ENCODE measurements at places on chromosomes 12 and 14.

GRCh38 chr14:84688297-84689025 lies 841.5 kb upstream of the FLRT2 start:
- DNase-seq, result no peak

DNA sequence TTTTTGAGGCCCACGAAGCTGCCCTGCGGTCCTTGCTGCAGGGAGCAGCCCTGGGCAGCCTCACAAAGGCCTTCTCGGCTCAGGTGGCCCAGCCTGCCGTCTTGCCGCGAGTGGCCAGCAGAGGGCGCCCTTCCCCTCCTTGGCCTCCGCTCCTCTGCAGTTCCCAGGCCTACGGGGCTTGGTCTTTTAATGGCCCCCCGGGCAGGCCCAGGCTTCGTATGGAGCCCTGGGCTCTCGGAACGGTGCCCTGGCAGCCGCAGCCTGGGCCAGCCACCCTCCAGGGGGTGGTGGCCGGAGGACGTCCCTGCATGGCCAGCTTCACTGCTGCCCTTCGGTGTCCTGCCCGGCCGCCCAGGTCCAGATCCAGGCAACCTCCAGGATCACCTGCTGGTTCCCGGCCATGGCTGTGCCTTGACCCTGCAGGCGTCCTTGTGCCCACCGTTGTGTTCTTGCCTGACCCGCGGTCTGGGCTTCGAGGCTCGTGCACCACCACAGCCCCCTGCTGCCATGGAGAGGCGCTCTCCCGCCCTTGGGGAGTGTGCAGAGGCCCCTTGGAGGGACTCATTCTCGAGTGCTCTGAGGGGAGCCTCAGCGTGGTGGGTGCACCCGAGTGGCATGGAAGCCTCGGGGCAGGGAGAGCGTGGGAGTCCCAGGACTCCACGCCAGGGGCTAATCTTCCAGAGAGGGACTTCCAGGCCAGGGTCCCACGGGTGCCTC lies 9.4 kb downstream of the ASPG start:
- DNase-seq, result peak; percentile 44

DNA sequence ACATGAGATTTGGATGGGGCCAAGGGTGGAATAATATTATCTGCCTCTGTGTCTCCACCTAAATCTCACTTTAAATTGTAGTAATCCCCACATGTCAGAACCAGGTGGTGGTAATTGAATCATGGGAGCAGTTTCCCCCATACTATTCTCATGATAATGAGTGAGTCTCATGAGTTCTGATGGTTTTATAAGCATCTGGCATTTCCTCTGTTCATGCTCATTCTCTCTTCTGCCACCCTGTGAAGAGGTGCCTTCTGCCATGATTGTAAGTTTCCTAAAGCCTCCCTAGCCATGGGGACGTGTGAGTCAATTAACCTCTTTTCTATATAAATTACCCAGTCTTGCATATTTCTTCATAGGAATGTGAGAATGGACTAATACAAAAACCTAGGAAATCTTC lies 29.9 kb downstream of the TSPAN19 start:
- no peak for DNase-seq

DNA sequence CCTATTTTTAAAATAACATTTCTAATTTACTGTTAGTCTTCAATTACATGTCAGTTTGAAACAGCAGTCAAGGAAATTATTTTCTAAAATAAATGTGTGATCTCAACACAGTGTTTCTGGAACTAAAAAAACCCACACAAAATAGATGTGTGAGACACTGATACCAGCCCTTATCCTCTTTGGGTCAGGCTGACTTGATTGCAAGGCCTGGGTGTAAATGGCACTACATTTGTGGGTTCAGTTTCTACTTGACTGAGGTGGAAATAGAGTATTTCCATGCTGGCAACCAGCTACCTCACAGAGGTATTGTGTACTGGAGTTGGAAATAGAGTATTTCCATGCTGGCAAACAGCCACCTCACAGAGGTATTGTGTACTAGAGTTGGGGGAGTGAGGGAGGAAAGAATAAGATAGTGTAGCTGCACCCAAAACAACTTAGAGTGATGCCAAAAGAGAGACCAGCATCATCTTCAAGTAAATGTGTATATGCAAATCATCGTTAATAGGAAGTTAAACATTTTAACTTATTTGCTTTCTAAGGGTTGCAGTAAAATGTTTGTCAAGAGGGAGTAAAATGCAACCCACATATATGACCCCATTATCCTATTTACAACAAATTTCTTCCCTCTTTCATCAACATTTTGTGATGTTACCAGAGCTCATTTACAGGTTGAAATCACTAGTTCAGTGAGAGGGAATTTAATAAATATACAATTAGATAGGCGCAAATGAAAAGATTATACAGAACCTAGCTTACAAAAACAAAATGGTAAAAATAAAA lies 10.7 kb upstream of the LYZ start:
- DNase-seq, result no peak

DNA sequence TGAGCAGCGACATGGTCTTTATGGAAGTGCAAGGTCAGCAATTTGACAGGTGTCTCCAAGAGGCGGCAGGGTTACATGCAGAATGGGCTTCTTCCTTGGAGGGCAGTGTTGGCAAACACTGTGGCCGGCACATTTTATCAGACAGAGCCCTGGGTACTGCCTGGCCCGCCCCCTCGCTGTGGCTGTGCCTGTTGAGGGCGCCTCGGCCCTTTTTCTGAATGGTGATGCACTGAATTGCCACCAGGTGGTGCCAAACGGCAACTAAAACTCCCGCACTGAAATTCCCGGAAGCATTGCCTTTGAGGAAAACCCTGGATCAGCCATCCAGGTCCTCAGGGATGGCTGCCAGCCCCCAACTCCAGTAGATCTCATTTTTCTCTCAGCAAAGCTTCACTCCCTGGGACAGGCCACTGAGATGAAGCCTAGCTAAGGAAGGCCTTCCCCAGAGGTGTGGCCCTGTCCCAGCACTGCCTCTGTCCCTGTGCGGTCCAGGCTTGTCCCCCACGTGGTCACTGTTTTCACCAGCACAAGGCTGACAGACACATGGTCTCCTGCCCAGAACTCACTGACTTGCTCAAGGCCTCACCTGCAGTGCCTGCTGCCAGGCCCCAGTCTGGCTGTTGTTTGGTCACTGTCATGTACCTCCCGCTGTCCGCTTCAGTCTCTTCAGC lies 73.6 kb downstream of the TESC start:
- DNase-seq, result peak; percentile 69

DNA sequence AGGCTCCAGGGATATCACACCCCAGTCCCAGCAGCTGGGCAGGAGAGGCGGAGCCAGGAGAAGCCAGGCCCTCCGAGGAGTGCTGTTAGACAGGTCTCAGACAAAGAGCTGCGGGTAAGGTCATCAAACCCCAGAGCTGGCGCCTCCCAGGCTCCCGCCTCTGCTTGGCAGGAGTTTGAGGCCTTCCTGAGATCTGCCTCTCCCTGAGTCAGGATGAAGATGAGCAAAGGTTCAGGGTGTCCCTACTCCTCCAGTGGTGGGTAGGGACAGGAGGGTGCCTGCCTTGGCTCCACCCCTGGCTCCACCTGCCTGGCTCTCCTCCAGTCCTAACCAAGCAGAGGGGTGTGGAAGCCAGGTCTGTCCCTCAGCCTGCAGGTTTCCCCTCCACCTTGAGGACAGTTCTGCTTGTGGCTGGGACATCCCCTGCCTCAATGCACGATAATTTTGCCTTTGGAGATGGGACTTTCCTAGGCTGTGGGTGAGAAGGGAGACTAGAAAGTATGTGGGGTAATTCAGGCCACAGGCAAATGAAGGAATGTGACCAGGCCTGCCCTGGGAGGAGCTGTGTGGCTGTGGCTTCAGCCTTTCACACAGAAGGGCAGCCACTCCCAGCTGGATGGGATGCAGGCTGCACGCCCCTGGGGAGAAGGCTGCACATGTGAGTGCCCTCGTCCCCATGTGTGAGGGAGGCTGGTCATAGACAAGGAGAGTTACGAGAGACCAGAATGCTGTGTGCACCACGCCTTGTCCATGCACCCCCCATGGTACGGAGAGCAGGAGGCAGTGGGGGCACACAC lies 2.2 kb downstream of the PLEKHG6 start:
- DNase-seq, result peak; percentile 25

DNA sequence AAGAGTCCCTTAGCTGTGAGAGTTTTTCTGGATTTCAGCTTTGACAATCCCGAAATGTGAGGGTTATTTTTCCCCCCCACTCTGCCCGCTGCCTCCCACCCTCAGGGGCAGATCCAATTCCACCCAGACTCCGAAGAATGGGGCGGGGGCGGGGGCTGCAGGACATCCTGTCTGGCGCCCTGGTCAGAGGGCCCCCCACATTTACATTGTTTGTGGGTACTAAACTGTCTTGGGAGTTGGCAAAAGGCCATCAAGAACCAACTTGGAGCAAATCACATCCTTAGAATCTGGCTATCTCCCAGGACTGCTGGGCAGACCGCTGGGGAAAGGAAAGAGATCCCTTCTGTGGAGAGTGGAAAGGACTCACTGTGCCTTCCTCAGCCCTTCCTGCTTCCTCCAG lies 2.4 kb downstream of the EMP1 start:
- DNase-seq, result no peak

DNA sequence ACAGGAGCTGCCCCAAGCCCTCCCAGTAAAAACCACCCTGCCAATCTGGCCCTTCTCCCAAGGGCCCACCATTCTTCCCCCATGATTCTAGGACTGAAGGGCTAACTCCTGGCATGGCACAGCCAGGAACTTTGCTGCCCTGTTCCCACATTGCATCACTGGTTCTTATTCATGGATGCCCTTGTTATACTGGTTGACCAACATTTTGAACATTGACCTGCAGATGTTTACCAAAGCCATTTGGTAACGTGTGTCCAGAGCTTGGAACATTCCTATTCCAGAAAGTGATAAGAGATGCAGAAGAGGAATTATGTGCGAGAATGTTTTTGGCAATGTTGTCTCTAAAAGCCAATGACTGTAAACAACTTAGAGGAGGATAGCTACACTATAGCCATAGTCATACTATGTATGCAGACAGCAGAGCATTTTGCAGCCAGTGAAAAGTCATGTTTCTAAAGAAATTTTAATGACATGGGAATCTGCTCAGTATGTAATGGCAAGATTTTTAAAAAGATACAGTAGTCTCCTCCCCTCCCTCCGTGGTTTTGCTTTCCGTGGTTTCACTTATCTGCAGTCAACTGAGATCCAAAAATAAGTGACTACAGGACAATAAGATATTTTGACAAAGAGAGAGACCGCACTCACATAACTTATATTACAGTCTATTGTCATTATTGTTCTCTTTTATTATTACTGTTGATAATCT lies 108.8 kb downstream of the DAAM1 start:
- DNase-seq, result no peak

DNA sequence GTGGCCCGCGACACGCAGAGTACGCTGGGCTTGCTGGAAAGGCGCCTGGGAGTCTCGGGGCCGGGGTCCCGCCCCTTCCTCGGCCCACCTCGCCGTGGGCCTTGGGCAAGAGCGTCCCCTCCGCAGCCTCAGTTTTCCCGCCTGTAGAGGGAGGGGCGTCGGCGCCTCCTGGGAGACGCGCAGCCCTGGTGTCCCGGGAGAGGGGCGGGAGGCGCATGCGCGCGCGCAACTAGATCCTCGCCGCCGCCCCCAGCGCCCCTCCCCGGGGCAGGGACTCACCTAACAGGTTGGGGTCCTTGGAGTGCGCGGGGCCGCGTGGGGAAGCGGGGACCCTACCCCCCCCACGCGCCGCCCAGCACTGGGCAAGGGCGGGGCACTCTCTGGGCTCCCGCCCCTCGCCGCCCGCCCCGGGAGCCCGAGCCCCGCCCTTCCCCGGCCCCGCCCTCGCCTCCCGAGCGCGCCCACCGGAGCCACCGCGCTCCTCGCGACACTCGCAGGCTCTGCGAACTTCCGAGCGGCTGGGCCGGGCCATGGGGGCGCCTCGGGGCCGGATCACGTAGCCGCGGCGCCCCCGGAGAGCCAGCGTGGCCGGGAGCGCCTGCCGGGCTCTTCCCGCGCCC lies at the start of gene KIF26A:
Gene KIF26A, plus strand, starts transcription at position 490 of the 620 bp plus-strand sequence. CDS start 136 bp downstream, outside the sequence.
- peak; percentile 88 for DNase-seq

DNA sequence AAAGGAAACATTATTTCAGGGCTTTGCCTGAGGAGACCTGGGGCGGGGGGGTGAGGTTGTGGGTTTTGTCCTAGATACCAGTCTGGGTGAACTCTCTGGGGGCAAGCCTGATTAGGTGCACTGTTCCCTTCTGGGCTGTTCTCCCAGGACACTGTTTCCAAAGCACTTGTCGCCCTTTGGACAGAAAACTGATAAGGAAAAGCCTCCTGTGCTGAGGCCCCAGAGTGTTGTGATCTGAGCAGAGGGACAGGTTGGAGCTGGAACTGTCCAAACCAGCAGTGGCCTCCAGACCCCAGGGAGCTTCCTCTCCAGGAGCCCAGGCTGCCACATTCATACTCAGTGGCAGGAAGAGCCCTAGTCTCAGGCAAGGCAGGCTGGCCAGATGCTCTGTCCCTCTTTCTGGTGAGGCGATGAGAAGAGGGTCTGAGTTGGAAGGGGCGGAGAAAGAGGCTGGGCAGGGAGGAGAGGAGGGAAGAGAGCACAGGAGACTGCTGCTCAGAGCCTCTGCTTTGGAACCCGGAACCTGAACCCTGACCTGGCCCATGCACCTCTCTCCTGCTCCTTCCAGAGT lies 1.9 kb downstream of the GALNT16 start:
- DNase-seq, result no peak

DNA sequence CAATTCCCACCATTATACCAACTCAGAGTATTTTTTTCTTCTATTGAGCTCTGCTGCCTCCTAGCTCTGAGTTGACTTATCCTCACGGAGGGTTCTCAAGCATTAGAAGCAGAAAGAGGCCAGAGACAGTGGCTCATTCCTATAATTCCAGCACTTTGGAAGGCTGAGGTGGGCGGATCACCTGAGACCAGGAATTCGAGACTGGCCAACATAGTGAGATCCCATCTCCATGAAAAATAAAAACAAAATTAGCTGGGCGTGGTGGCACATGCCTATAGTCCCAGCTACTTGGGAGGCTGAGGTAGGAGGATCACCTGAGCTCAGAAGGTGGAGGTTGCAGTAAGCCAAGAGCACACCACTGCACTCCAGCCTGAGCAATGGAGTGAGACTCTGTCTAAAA lies 21.0 kb downstream of the HPD start:
- no peak for DNase-seq

Measured in NCI-H345 (cell line).